ENCODE measurements at places on chromosomes 12 and 14.
A peak's percentile ranks its signal among the peaks of the same experiment; 100 is the strongest.

DNA sequence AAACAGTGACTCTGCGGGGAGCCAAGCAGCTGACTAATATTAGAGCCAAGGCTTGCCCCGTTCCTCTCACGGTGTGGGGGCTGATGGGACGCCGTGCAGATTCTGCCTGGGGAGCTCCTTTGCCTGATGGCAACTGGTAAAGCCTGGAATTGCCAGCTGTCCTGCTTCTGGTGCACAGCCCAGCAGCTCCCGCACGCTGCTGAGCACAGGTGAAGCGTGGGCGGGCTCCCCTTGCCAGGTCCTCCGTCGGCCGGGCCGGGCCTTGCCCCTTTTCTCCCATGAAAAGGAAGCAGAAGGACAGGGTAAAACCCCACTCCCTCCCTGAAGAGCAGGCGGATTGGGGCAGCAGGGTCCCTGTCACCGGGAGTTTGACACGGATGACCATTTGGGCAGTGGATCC lies 79.0 kb downstream of the WDR20 start:
- DNase-seq: no peak

GRCh38 chr12:117234441-117234840 lies 44.2 kb upstream of the FBXO21 start:
- no peak for DNase-seq

GRCh38 chr12:19085090-19085489 lies 44.4 kb upstream of the PLEKHA5 start:
- DNase-seq: no peak

GRCh38 chr12:98645572-98646067 lies 530 bp downstream of the APAF1 start:
- DNase-seq: peak; percentile 24

Data from GM10248 (cell line).